ENCODE measurements at places on chromosomes 16 and 17.
A peak's percentile ranks its signal among the peaks of the same experiment; 100 is the strongest.

GRCh38 chr17:4232168-4232813, 31.5 kb downstream of the ANKFY1 start:
- no peak for DNase-seq

GRCh38 chr17:75096082-75096625, 8.4 kb downstream of the SLC16A5 start:
- no peak for DNase-seq

- DNase-seq = no peak
Measured at GRCh38 chr17:48894886-48895285, 2.3 kb downstream of the ATP5MC1 start.

GRCh38 chr16:31676731-31677130, 149.0 kb downstream of the AHSP start:
- no peak for DNase-seq

GRCh38 chr17:74749279-74750038, 1.0 kb downstream of the NHERF1 start:
- DNase-seq = peak; percentile 50

DNA sequence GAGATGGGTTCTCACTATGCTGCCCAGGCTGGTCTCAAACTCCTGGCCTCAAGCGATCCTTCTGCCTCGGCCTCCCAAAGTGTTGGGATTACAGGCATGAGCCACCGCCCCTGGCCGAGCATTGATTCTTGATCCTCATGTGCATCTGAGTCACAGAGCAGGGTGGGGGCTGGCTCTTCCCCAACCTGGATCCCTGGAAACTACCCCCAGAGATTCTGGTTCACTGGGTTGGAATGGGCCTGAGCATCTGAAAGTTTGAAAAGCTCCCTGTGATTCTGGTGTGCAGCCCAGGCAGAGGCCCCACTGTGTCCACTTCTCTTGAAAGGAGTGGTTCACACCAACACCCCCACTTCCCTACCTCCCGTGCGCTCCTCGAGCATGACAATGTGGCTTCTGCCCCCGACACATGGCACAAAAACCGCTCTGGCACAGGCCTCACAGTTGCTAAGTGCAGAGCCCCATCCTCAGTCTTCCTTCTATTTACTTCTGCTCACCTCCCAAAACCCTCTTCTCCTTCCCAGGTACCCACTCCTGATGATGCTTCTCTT, 4.6 kb downstream of the QPRT start:
- no peak for DNase-seq

GRCh38 chr17:14211801-14212200, 24.9 kb downstream of the CDRT15 start:
- no peak for DNase-seq

DNA sequence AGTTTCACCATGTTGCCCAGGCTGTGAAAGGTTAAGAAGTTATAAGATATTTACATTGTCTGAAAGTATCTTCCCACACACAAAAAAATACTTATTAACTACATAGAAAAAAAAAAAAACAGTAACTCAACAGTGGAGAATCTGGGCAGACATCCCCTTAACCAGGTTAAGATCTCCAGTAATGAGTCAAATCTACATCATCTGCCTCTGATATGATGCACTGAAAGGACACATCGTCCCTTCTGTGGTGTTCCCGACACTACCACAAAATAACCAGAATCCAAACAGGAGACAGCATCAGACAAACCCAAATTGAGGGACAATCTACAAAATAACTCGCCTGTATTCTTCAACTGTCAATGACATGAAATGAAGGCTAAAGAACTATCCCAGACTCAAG, 40.0 kb downstream of the CMTM4 start:
- DNase-seq = no peak

DNA sequence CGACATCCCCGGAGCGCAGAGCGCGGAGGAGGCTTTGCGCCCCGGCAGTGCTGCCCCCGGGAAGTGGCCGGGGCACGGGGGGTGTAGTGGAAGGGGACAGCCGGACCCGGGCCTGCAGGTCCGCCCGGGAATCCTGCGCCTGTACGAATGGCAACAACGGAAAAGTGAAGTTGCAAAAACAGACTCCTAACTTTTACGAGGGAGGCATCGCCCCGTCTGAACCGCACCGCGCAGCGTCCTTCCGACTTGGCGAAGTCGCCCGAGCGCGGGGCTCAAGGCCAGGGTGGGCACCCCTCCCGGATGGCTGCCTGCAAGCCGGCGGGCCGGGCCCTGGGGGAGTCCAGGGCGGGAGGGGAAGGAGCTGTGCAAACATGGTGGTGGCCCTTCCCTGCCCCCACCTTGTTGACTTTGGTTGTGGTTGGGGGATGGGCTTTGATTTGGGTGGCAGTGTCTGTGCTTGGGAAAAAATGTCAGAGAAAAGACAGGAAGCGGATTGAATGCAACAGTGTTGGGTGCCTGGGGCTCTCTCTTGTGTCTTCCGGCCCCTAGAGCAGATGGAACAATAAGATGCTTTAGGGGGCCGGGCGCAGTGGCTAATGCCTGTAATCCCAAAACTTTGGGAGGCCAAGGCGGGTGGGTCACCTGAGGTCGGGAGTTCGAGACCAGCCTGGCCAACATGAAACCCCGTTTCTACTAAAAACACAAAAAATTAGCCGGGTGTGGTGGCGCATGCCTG, 675 bp downstream of the RNF213 start:
- DNase-seq = peak; percentile 87

DNA sequence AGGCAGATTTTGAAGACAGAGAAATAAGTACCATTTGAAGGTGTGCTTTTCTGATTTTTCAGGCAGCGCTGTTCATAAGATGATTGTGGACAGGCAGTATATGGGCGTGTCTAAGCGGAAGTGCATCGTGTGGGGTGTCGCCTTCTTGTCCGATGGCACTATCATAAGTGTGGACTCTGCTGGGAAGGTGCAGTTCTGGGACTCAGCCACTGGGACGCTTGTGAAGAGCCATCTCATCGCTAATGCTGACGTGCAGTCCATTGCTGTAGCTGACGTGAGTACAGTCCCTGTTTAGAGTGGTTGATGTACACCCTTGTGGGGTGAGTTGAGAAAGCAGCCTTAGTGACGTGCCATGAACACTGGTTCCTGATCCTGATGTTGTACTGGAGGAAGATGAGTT, 10.7 kb downstream of the UTP4 start:
- no peak for DNase-seq

- DNase-seq = no peak
Measured at GRCh38 chr17:74677558-74678466, 34.9 kb downstream of the CD300LF start.
